GM18507 (cell line): ENCODE measurements at places on chromosomes 5 and 9.

DNA sequence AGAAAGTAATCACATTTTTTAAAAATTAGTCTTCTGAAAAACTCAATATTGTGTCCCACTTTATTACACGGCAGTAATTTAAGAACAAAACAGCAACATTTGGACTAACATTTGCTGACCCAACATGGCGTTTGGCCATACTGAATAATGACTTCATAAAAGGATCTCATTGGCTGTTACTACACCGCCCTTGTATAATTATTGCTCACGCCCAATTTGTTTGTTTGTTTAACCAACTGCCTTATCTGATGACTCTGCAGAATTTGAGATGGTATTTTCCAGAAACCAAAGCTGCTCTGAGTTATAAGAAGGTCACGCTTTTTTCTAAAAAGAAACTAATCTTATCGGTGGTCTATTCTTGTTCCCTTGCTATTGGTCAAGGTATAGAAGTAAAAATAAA is 200.2 kb upstream of the TARS1 start:
- DNase-seq: no peak

DNA sequence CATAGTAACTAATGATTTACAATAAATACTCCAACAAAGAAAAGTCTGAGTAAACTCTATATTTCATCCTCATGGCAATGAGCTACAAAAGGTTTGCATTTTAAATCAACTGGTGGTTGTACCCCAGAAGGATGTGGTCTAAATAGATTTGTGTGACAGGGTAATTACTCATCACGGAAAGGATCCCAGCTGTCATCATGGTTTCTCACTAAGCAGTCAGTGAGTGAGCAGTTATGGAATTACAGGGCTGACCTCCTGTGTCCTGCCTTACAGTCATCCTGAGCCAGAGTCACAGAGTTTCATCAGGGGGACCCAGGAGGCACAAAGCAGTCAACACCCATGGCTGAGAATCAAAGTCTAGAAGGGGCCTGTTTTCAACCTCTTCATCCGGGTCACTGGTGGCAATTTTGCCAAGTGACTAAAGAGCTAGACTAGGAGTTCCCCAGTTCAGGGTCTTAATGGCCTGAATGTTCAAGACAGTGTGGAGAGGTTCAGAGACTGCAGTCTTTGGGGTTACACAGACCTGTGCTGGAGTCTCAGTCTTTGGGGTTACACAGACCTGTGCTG is 210.7 kb upstream of the SLC24A2 start:
- peak; percentile 22 for DNase-seq

DNA sequence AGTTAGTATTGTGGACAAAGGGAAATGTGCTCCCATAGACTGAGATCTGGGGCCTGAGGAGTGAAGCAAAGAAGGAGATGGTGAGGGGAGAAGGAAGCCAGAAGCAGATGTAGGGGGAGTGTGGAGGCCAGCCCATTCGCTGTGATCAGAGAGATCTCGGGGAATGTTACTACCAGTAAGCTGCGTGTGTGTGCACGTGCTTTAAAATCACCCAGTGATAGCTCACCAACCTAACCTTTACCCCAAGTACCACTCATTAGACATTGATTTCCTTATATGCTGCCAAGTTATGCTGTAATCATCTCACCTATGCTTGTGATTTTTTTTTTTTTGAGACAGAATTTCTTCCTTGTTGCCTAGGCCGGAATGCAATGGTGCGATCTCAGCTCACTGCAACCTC is 659.1 kb downstream of the IRX1 start:
- no peak for DNase-seq

DNA sequence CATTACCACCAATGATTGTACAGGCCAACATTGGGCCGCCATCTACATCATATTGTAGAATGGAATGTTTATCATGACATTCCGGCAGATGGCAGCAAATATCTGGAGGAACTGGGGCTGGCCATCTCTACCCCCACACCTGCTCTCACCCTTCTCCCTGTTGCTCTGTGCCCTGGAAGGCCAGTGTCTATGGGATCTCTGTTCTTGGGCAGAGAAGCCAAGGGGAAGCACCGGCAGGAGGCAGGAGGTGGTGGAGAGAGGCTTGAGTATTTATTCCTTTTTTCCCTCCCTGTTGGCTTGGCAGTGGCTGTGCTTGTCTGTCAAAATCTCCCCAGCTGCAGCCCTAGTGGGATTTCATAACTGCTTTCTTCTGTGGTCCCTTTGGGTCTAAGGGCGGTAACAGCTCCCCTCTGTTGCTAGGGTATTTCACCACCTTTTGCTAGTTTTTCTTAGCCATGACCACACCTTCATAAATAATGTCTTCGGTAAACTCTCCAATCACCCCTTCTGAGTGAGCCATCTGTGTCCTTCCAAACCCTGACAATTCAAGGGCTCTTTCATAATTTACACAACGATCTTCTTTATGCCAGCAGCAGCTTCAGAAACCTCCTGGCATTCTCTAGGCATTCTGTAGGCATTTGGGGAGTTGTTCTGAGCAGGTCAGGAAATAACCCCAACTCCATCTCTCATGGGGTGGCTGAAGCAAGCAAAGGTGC is 225.8 kb downstream of the MELK start:
- DNase-seq: peak; percentile 29

- no peak for DNase-seq
Observed at GRCh38 chr5:146582051-146582596, 66.1 kb upstream of the GPR151 start.

GRCh38 chr5:150320044-150320613 is 17.4 kb upstream of the ARSI start:
- no peak for DNase-seq

DNA sequence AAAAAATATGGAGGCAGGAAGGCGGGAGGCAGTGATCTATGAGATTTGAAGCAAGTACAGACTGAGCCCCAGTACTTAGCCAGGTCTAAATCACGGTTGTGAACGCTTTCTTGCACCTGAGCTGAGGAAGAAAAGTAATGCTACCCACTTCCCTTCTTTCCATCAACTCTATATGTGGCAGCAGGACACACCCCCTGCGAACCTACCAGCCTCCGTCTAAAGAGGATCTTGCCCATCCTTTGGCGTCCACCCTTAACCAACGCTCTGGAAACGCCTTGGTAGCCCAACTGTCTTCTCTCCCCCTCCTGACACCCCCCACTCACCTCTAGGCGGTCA is 545 bp downstream of the HMGCS1 start:
- DNase-seq: no peak

- no peak for DNase-seq
Observed at GRCh38 chr5:43432486-43433375, 20.5 kb upstream of the CCL28 start.
